H9 (cell line): ENCODE measurements at places on chromosomes 5 and 9.

GRCh38 chr5:122182491-122182921, 53.2 kb downstream of the ZNF474 start:
- H3K36me3 ChIP-seq = peaks cover 2% of the 10 kb centered on the region; the same call in 1 of the 3 replicates
- DNase-seq = peak; percentile 42
- no peak overlapping the region for H3K4me3 ChIP-seq
- H3K27ac ChIP-seq = no peak overlapping the region

GRCh38 chr5:30050056-30050815, 1143.2 kb upstream of the CDH6 start:
- H3K4me1 ChIP-seq = no peaks in the 10 kb centered on the region
- H3K27ac ChIP-seq = no peak overlapping the region
- H3K4me3 ChIP-seq = no peak overlapping the region
- no peaks in the 10 kb centered on the region for H3K27me3 ChIP-seq

GRCh38 chr5:175713930-175714329, 56.1 kb downstream of the HRH2 start:
- H3K36me3 ChIP-seq = peaks cover 27% of the 10 kb centered on the region
- no peak overlapping the region for H3K27ac ChIP-seq
- H3K4me3 ChIP-seq = no peak overlapping the region

DNA sequence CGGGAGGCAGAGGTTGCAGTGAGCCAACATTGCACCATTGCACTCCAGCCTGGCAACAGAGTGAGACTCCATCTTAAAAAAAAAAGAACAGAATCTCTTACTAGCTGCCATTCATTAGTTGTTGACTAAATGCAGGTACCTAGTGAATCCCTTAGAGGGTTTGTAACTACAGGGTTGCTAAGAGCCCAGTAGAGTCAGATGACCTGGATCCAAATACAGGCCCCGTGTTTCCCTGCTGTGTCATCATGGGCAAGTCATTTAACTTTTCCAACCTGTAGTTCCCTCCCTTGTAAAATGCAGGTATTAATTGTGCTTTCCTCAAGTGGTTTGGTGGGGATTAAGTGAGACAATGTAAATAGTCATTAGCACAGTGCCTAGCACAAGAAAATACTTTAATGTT, 32.8 kb downstream of the PLAC8L1 start:
- no peak for DNase-seq
- H3K4me1 ChIP-seq = peaks cover 15% of the 10 kb centered on the region; the same call in 1 of the 2 replicates
- H3K27ac ChIP-seq = no peak overlapping the region

DNA sequence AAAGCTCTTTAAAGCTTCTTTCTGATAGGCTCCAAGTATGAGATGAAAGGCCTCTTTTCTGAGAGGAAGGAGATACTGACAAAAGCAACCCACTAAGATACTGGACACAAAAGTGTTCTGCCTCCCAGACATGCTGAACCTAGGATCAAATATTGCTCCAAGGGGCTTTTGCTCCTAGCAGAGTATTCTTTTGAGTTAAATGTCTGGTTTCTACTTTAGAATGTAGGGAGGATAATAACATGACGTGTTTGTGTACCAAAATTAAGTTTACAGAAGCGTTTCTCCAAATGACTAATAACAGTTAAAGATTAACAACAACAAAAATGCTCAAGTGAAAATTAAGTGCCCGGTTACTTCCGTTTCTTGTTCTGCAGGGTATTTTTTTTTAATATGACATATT, 2293.3 kb upstream of the C9orf72 start:
- H3K27ac ChIP-seq = no peak overlapping the region
- H3K27me3 ChIP-seq = no peaks in the 10 kb centered on the region
- no peak for DNase-seq
- H3K36me3 ChIP-seq = peaks cover 2% of the 10 kb centered on the region; the same call in 2 of the 3 replicates

- H3K27ac ChIP-seq = no peak overlapping the region
- no peaks in the 10 kb centered on the region for H3K27me3 ChIP-seq
- no peaks in the 10 kb centered on the region for H3K4me1 ChIP-seq
- H3K4me3 ChIP-seq = no peak overlapping the region
- no peaks in the 10 kb centered on the region for H3K36me3 ChIP-seq
- DNase-seq = no peak
These were observed 89.0 kb downstream of the ARSB start for GRCh38 chr5:78896132-78896531.

DNA sequence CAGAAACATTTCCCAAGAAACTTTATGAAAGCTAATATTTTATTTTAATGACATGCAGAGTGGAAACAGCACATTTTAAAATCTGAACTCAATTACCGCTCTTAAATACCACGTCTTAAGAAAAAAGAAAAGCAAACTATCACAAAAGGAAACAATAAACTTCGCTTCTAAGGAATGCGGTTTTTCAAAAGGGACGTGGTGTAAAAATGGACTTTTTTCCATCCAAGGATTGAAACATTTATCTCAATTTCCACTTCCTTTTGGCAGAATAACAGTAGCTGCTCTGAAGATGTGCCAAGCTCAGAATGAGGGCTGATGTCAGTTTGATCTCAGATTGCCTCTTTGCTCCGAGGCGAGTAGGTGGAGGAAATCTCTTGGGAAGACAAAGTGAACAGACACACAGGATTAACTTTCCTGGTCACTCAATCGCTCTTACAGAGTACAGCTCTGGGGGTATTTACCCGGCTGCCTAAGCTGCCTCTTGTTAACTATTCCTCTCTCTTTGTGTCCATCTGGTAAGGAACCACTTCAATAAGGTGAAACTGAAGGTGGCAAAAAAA, 158.5 kb downstream of the TRPM6 start:
- no peak overlapping the region for H3K27ac ChIP-seq
- no peaks in the 10 kb centered on the region for H3K4me1 ChIP-seq
- no peaks in the 10 kb centered on the region for H3K36me3 ChIP-seq
- no peaks in the 10 kb centered on the region for H3K27me3 ChIP-seq

DNA sequence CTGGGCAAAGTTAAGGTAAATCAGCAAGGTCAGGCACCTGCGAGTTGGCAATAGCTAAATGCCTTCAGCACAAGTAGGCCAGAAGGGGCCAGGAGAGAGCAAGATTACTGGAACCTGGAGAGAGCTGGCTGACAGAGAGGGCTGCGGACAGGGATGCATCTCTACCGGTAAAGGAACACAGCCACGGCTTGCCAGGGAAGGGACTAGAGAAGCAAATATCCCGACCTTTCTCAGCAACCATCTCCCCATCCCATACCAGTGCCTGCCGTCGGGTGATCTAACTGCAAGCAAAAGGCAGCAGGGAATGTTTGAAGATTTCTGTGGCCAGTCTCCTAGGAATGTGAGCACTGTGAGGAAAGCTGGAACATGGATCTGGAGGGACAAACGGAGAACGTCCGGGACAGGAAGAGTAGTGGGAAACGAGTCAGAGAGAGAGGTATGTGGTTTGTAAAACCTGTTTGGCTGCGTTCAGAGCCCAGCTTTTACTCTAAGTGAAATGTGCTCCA, 15.9 kb upstream of the ABLIM3 start:
- H3K27me3 ChIP-seq = no peaks in the 10 kb centered on the region
- H3K36me3 ChIP-seq = peaks cover 7% of the 10 kb centered on the region; the same call in 1 of the 2 replicates
- 0 out of 2 replicates have a peak, but pooled peaks cover 2% of the 10 kb centered on the region for H3K4me1 ChIP-seq
- peak overlapping the region; percentile 45 for H3K4me3 ChIP-seq

GRCh38 chr9:37398464-37399025, 24.0 kb upstream of the GRHPR start:
- H3K27ac ChIP-seq = no peak overlapping the region
- no peak for DNase-seq
- H3K36me3 ChIP-seq = no peaks in the 10 kb centered on the region
- H3K4me3 ChIP-seq = no peak overlapping the region

- DNase-seq = no peak
- H3K27ac ChIP-seq = no peak within 1 kb of the TSS
- no peaks in the 10 kb centered on the region; the same call in 1 of the 2 replicates for H3K27me3 ChIP-seq
- no peaks in the 10 kb centered on the region; the same call in 1 of the 2 replicates for H3K4me1 ChIP-seq
These were observed at the start of gene SH2D3C for GRCh38 chr9:127778280-127779135. TSS of gene SH2D3C (minus strand) at chr9:127778666. CDS start at chr9:127778627, 39 bp downstream.

DNA sequence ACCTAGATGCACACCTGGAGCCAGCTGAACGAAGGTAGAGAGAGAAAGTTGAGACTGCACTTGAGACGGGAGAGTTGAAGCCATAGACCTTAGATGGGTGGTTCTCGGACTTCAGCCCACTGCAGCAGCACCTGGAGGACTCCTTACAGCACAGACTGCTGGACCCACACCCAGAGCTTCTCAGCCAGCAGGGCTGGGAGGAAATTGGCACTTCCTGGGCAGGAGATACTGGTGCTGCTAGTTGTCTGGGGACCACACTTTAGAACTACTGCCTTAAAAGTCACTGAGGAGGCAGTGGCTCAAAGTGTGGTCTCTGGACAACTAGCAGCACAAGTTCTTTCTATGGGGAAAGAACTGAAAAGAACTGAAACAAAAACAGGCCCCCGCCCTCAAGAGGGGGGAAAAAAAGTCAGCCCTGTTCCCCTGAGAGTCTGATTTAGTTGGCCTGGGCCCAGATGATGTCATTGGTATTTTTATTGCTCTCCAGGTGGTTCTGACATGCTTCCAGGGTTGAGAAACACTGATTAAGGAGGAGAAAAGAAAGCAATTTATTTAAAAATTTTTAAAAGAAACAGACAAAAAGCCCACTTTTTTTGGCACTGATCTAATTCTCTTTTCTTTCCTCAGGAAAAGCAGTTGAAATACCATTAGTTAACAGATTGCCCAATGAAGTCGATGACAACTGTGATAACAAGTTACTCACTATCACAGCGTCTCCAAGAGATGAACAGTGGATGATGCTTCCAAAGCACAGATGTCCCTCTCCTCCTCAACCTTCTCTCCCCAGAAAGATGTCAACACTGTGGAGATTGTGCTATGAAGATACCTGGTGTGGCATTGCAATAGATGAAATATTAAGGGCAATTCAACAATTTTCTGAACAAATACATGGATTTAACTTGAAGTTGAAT, 73.6 kb upstream of the ADAMTS16 start:
- H3K27me3 ChIP-seq = no peaks in the 10 kb centered on the region
- no peak overlapping the region for H3K4me3 ChIP-seq
- peaks cover under 1% of the 10 kb centered on the region; the same call in 2 of the 3 replicates for H3K36me3 ChIP-seq
- H3K4me1 ChIP-seq = no peaks in the 10 kb centered on the region; the same call in 1 of the 2 replicates
- H3K27ac ChIP-seq = no peak overlapping the region

DNA sequence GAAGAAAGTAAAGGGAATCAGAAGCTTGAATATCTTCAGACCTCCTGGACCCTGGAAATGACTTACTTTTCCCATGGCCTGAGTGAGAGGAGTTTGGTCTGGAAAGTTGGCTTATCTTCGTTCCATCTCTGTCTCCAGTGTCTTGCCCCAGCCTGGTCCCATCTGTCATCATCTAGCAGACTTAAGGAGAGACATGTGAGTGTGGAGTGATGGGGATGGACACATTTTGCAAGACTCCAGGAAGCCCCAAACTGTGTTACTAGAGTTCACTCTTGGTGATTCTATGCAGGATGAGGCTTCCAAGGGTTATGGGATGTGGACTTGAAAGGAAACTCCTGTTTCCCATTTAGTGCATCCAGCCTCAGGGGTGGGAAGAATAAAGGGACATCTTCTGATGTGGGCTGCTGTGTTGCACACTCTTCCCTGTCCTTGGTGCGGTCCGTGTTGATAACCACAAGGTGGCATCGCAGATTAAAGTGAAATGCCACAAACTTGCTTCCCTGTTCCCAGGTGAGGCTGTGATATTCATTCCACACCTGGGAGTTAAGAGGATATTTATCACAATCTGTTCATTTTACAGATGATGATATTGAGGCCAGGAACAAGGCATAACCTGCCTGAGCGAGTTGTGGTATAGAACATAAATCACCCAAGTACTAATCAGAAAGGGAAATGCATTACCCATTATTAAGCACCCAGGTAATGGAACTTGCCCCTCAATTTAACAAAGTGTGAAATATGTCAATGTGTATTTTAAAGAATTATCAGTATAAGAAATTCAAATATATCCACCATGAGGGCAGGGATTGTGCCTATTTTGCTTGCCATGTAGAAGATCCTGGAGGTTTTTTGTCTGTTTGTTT, 269.9 kb upstream of the PAPPA start:
- H3K4me1 ChIP-seq = no peaks in the 10 kb centered on the region
- DNase-seq = peak; percentile 55
- no peaks in the 10 kb centered on the region for H3K36me3 ChIP-seq

DNA sequence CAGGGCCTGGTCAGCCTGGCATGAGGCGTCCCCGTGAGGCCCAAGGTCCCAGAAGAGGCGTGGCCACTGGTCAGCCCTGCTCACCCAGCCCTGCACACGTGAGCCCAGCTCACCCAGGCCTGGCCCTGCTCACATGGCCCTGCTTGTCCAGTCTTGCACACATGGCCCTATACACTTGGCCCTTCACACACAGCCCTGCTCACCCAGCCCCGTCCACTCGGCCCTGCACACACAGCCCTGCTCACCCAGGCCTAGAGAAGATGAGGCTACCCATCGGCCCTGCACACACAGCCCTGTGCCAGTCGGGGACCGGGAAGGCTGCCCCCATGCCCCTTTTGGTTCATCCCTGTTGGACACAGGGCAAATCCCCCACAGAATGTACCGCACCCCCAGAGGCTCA, 28.4 kb downstream of the ZDHHC11B start:
- H3K4me1 ChIP-seq = no peaks in the 10 kb centered on the region
- H3K4me3 ChIP-seq = no peak overlapping the region
- no peaks in the 10 kb centered on the region for H3K27me3 ChIP-seq
- DNase-seq = peak; percentile 24

DNA sequence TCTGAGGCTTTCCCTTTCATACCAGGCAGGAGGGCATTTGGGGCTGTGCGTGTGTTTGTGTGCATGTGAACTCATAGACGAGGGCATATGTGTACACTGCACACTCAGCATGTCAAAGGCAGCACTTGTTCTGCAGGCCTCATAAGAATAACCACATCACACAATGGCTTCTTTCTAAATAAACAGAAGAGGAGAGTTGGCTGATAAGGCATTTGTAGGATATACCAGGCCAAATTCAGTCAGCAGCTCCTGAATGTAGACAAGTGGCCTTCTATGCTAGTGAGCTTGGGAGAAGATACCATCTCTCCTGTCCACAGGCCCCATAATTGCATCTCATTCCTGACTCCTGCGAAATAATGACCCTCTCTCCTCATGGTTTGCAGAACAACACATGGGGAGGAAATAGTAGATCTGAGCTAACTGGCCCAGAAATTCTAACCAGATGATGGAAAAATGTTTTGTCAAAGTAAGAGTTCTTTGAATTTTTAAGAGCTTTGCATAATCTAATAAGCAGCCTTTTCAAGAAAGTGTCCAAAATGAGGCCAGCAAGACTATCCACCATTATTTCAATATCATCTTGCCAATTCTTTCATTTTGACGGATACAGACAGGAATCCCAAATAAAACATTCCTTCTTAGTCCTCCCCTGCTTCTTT, 60.5 kb upstream of the GAS1 start:
- H3K4me1 ChIP-seq = no peaks in the 10 kb centered on the region
- H3K36me3 ChIP-seq = no peaks in the 10 kb centered on the region
- H3K4me3 ChIP-seq = no peak overlapping the region
- H3K27ac ChIP-seq = no peak overlapping the region

- H3K4me3 ChIP-seq = no peak overlapping the region
- H3K4me1 ChIP-seq = no peaks in the 10 kb centered on the region
- H3K27ac ChIP-seq = no peak overlapping the region
- H3K36me3 ChIP-seq = peaks cover 12% of the 10 kb centered on the region; the same call in 1 of the 2 replicates
These were observed 5.9 kb downstream of the DMRTA1 start for GRCh38 chr9:22452415-22453010.

DNA sequence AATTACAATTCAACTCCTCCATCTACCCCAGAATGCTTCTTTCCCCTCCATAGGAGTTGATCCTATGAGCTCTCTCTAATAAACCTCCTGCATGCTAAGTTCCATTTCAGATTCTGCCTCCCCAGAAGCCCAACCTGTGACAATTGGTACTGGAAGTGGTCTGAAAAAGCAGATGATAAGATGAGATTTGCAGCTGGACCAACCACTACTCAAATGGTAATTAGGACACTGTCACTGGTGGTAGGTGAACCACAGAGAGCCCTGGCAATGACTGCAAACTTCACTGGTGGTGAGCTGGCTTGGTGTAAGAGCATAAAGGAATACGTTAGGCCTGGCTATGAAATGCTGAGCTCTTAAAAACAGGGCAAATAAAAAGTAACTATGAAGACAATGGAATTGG, 112.6 kb downstream of the ESM1 start:
- no peak for DNase-seq
- no peak overlapping the region for H3K27ac ChIP-seq
- H3K4me1 ChIP-seq = peaks cover 3% of the 10 kb centered on the region; the same call in 1 of the 2 replicates
- no peaks in the 10 kb centered on the region for H3K36me3 ChIP-seq
- H3K4me3 ChIP-seq = no peak overlapping the region
